ENCODE measurements at places on chromosomes 12 and 14. TPM values are rescaled to one million over a fixed set of nuclear protein-coding genes. Genes with fewer than 3 reads are reported as not detected.

The SLCO1B1 gene
- total RNA-seq = not detected

The TBC1D30 gene
- total RNA-seq = 14.0 TPM

The PLEKHD1 gene
- total RNA-seq = not detected

The PPP1R36 gene
- 0.67 TPM for total RNA-seq

The STON2 gene
- total RNA-seq = 3.6 TPM

The PRKCH gene
- total RNA-seq = 194 TPM

The IL31 gene
- not detected for total RNA-seq

The KLHL28 gene
- total RNA-seq = 7.8 TPM

The AICDA gene
- total RNA-seq = not detected

The FAM181A gene
- not detected for total RNA-seq

The SCNN1A gene
- 0.65 TPM for total RNA-seq

The TNFAIP2 gene
- 95.0 TPM for total RNA-seq

The MRPL51 gene
- 92.2 TPM for total RNA-seq

The FOXA1 gene
- not detected for total RNA-seq

The REM2 gene
- not detected for total RNA-seq

The CCDC184 gene
- total RNA-seq = 0.10 TPM

The MUCL1 gene
- not detected for total RNA-seq

The OR9K2 gene
- total RNA-seq = not detected
